ENCODE measurements at places on chromosomes 5 and 9. TPM values are rescaled to one million over a fixed set of nuclear protein-coding genes. Genes with fewer than 3 reads are reported as not detected.

DNA sequence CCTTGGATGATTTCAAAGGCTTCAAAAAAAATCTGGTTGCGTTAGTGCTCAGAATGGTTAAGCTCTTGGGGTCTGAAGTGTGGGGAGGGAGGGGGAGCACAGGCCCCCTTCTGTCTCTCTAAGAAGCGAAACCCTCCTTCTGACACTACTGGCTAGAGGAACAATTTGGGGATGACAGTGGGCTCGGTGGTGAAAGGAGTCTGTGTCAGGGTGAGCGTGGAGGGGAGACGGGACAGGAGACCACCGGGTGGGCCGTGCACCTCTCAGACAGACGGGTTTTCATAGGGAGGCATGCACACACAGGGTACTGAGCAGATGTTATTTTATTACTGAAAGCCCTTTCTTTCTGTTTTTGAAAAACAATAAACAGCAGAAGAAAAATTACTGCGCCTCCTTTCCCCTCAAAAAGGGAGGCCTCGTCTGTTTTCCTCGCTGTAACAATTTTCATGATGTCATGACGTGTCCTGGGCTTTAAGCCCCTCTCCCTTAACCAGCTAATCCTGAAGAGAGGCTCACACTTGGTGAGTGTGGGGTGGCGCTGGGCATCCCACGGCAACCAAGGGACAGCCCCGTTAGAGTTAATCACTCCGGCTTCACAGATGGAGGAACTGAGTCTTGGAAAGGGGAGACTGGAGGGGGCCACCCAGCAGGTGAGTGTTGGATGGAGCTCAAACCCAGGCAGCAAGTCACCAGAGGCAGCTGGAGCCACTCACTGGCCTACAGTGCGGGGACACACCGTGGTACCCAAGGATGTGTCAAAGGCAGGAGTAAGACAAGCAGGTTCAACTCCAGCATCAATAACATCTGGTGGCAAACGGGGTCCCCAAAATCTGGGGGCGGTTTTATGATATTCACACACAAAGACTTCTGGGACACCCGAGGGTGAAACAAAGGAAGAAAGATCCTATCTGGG, 53.4 kb downstream of the PTCH1 start:
- H3K36me3 ChIP-seq: peaks cover 63% of the 10 kb centered on the region
- H3K4me3 ChIP-seq: peak overlapping the region; percentile 17
- H3K27ac ChIP-seq: peak overlapping the region; percentile 76
- H3K4me1 ChIP-seq: peaks cover 35% of the 10 kb centered on the region
- H3K27me3 ChIP-seq: no peaks in the 10 kb centered on the region

- H3K36me3 ChIP-seq: no peaks in the 10 kb centered on the region
- peaks cover 6% of the 10 kb centered on the region for H3K4me1 ChIP-seq
- H3K27ac ChIP-seq: no peak overlapping the region
- H3K27me3 ChIP-seq: no peaks in the 10 kb centered on the region
- H3K4me3 ChIP-seq: no peak overlapping the region
Observed at GRCh38 chr5:142290577-142291299, 34.1 kb downstream of the SPRY4 start.

DNA sequence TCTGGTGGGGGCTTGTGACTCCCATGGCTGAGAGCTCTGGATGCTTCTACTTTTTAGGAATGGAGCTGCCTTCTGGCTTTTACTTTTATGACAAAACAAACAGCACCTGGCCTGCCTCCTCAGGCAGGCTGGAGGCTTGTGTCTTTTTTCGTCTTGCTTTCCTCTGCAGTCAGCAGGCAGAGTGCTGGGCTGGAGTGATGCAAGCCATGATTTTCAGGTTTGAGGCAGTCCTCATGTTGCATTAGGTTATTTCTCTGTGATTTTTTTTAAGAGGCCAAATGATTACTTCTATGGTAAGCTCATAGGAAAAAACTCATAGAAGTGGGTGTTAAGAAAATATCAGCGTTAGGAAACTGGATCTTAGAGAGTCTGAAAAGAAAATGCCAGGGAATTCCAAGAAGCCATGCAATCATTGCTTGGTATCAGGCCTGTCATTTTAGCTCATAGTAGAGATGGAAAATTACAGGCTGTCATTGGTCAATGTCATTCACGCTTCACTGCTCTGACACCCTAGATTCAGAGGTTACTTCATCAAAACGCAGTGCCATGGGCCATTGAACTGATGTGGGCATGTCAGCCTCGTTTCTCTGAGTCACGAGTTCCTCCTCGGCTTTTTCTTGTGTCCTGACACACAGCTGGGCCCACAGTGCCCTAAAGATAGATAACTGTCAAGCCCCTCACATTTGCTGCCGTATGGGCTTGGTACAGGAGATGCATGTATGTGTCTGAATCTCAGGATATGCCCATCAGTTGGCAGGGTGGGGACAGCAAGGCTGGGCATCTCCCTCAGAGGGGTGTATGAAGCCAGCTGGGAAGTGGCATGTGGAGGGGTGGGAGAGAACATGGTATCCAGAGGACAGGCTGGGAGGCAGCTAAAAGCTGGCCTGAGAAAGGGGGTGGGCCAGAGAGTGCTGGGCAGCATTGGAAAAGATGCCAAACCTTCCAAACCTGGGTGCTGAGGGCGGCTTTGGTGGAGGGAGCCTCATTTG, 151.8 kb downstream of the HSPA4 start:
- no peak overlapping the region for H3K4me3 ChIP-seq
- H3K36me3 ChIP-seq: no peaks in the 10 kb centered on the region
- no peak overlapping the region for H3K27ac ChIP-seq
- no peaks in the 10 kb centered on the region for H3K4me1 ChIP-seq
- no peak for DNase-seq

DNA sequence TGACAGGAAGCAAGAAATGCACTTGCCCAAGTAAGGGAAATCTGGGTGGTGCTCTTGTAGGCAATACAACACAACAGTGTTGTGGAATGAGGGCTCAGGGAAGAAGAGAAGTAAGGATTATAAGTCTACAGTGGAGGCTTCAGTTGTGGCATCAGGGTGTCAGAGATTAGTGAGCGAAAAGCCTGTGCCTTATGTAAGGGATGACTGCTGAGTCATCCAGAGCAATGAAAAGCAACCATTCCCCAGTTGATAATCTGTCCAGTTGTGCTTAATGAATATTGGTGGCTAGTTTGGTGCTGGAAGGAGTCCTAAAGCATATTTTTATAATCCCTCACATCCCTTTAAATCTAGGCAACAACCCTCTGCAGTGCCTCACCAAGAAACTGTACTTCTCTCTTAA, 42.0 kb downstream of the FBXO38 start:
- DNase-seq: no peak
- no peak overlapping the region for H3K27ac ChIP-seq
- H3K4me3 ChIP-seq: no peak overlapping the region
- H3K27me3 ChIP-seq: no peaks in the 10 kb centered on the region
- peaks cover 98% of the 10 kb centered on the region for H3K36me3 ChIP-seq
- no peaks in the 10 kb centered on the region for H3K4me1 ChIP-seq

- H3K27me3 ChIP-seq: no peaks in the 10 kb centered on the region
- no peak overlapping the region for H3K4me3 ChIP-seq
- no peak overlapping the region for H3K27ac ChIP-seq
- no peak for DNase-seq
- H3K4me1 ChIP-seq: no peaks in the 10 kb centered on the region
- H3K36me3 ChIP-seq: no peaks in the 10 kb centered on the region
Observed at GRCh38 chr9:129270205-129270604, 92.1 kb upstream of the IER5L start.

GRCh38 chr9:87885484-87886189, 3.0 kb downstream of the SPATA31E1 start:
- no peaks in the 10 kb centered on the region for H3K36me3 ChIP-seq
- DNase-seq: no peak
- no peaks in the 10 kb centered on the region for H3K4me1 ChIP-seq
- H3K27me3 ChIP-seq: no peaks in the 10 kb centered on the region
- no peak overlapping the region for H3K4me3 ChIP-seq
- H3K27ac ChIP-seq: no peak overlapping the region

DNA sequence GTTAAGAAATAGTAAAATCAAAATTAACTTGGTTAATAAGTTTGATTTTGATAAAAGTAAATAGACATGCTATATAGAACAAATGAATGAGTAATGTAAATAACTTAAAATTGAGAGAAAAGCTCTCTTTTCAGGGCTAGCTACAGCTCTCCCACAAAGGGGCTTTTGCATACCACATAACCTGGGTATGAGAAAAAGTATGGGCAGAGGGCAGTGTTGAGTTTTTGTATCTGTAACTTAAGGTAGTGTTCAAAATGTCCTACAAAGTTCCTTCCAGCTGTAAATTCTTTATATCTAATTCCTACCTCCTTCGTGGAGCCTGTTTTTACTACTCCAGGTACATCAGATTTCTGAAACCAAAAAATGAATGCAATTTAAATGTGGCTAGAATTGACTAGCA, 18.9 kb upstream of the TTC33 start:
- H3K27ac ChIP-seq: no peak overlapping the region
- DNase-seq: no peak
- H3K4me1 ChIP-seq: peaks cover 50% of the 10 kb centered on the region
- peaks cover 13% of the 10 kb centered on the region for H3K36me3 ChIP-seq

DNA sequence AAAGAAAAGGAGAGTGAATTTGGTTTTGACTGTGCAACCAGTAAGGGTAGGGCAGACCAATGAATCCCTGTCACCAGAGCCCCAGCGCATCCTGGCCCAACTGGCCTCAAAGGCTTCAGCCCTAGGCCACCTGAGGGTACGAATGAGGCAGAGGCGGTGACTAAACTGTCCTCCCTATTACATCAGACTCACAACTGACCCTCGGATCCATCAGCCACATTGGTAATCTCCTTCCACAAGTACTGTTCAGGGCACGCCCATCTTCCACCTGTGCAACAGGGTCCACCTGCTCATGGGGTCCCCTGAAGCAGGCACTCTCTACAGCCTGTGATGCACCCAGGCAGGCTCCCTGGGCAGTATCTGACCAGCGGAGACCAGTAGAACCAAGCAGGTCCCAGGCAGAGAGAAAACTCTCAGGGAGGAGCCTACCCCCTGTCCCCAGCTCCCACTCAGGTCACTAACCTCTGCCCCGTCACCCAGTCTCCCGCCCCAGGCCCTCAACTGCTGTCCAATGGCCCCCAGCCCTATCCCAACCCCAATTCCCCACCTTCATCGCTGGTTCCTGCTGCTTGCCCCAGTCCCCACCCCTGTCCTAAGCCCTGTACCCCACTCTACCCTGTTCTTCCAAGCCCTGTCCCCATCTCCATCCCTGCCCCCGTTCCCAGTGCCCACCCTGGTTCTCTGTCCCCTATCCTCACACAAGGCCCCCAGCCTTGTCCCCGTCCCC, 904 bp downstream of the EDF1 start:
- peaks cover 36% of the 10 kb centered on the region for H3K36me3 ChIP-seq
- H3K27me3 ChIP-seq: no peaks in the 10 kb centered on the region
- H3K27ac ChIP-seq: peak overlapping the region; percentile 97
- no peak for DNase-seq
- H3K4me3 ChIP-seq: peak overlapping the region; percentile 89

- no peaks in the 10 kb centered on the region for H3K36me3 ChIP-seq
- H3K4me1 ChIP-seq: peaks cover 23% of the 10 kb centered on the region
- H3K27me3 ChIP-seq: no peaks in the 10 kb centered on the region
- DNase-seq: no peak
Observed at GRCh38 chr9:72955126-72955455, 2.2 kb upstream of the ALDH1A1 start.

GRCh38 chr9:107397076-107398044, 92.2 kb downstream of the KLF4 start:
- H3K4me1 ChIP-seq: peaks cover 16% of the 10 kb centered on the region
- no peak overlapping the region for H3K4me3 ChIP-seq
- H3K27me3 ChIP-seq: no peaks in the 10 kb centered on the region
- H3K27ac ChIP-seq: no peak overlapping the region

- no peak for DNase-seq
- no peaks in the 10 kb centered on the region for H3K36me3 ChIP-seq
- no peak overlapping the region for H3K27ac ChIP-seq
- H3K27me3 ChIP-seq: no peaks in the 10 kb centered on the region
- no peak overlapping the region for H3K4me3 ChIP-seq
Observed at GRCh38 chr9:108845947-108846346, 9.8 kb downstream of the ACTL7B start.

GDA gene
- total RNA-seq: 7.5 TPM

C6 gene
- 0.45 TPM for total RNA-seq
